Foreskin fibroblast (primary cell): ENCODE measurements at places on chromosomes 6 and 20.

GRCh38 chr6:56359201-56359899 is 112.0 kb upstream of the COL21A1 start:
- DNase-seq: peak; percentile 52

DNA sequence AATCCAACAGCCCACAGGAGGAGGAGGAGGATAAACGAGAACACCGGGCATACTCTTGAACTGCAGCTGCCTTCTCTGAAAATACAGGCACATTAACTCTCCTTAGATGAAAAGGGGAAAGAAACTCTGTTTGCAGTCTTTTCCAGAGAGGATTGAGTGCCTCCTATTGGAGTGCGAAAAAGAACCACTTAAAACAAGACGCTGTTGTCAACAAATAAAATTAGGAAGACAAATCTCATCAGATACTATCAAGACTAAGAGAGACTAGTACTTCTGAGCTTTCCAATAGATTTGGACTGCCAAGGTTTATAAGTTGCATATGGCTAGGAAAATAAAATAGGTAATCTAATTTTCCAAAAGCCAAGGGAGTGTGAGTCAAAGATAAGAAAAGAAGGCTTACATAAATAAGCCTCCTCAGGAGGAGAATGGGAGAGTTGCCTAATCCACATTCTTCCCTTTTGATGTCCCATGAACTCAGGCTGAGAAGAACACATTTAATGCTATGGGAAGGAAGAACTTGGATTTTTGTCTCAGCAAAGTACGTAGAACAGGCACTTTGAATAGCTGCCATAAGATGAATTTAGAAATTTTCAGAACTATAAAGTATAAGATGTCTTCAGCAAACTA is 154.7 kb downstream of the ARHGAP18 start:
- DNase-seq: peak; percentile 44

DNA sequence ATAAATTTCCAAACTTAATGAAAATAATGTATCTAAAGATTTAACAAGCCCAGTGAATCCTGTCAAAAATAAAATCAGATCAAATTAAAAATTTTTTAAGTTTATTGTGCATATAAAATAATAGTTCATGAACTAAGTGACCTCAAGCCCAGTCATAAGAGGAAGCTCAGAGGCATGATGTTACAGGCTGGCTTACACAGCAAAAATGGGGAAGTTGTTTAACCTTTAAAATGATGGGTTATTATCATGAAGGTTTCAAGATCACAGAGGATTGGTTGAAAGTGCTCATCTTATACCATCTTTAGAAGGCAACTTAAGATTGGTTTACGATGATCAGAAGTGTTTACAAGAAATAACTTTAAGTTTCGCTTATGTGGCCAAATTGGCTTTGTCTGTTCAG is 102.5 kb downstream of the PAK5 start:
- DNase-seq: no peak

DNA sequence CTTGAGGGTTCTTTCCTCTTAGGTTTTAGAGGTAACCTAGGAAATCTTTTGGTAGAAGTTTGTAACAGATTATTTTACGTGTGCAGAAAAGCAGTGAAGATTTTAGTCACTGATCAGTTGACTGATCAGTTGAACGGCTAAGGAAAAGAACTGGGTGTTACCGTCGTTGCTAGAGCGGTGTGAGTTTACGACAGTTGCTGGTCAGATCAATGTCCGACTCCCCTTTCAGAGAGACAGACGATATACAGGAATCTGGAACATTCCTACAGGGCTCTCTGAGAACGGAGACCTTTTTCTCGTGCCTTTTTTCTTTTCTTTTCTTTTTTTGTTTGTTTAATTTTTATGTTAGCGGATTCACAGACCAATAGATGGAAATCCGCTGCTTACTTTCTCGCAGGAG is 132.1 kb upstream of the ZNF184 start:
- no peak for DNase-seq

GRCh38 chr20:51360451-51361201 is 181.9 kb downstream of the NFATC2 start:
- DNase-seq: peak; percentile 98

- DNase-seq: no peak
Measured at GRCh38 chr6:43142101-43142500, 29.0 kb upstream of the SRF start.

- peak; percentile 23 for DNase-seq
Measured at GRCh38 chr6:118667988-118668387, 16.6 kb upstream of the CEP85L start.
